ENCODE measurements at places on chromosomes 16 and 17. TPM values are rescaled to one million over a fixed set of nuclear protein-coding genes. Genes with fewer than 3 reads are reported as not detected.

- DNase-seq, result peak; percentile 97
Observed at GRCh38 chr17:35127751-35128514, 6.5 kb downstream of the FNDC8 start.

DNA sequence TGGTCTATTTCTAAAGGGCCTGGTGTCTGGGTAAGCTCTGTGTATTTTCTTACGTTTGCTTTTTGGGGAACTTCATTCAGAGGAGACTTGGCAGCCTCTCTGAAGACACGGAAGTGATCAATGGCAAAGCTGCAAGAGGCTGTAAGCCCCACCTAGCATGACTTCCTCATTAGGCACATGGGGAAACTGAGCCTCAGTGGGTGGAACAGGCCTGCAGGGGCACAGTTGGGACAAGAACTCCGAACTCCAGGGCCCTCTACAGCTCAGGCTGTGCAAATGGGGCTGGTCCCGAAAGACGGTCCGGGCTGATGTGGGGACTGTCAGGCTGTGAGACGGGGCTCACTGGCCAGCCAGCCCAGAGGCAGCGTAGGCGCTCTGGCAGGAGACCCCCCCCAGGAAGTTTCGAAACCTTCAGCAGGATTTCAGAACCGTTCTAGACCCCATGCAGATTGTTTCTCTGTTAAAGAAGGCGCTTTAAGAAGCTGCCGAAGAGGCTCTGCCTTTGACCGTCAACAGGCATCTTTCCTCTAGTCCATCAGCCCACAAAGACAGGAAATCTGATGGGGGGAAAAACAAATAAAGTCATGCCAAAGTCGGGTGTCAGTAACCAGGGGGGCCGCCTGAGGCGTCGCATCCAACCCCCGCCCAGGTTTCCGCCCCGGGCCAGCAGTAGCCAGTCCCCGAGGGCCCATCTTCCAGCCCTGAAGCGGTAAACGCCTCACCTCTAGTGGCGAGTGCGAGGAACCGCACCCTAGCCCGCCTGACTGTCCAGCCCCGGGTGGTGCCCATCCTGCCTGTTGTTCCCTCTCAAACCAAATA lies 79.8 kb upstream of the TBC1D3K start:
- DNase-seq, result peak; percentile 3

GRCh38 chr17:7295230-7296180 lies 1.1 kb upstream of the YBX2 start:
- no peak for DNase-seq

- peak; percentile 78 for DNase-seq
Observed at GRCh38 chr16:22188595-22189442, 17.3 kb upstream of the EEF2K start.

DNA sequence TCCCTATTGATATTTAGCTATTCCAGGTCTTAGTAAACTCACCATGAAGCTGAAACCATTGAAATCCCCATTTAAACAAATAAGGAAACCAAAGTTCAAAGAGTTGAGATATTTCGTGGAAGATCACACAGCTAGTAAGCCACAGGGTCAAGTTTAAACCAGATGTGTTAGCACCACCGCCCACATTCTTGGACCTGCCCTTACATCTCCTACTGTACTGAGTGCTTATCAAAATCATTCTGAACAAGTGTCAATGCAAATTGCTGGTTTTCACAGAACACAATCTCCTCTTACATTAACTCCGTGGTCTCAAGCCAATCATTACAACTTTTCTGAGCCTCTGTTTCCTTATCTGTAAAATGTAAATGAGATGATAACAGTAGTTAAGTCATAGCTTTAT lies 676.2 kb downstream of the CDH11 start:
- DNase-seq, result no peak

- no peak for DNase-seq
Observed at GRCh38 chr16:5917436-5918195, 820.0 kb upstream of the EEF2KMT start.

DNA sequence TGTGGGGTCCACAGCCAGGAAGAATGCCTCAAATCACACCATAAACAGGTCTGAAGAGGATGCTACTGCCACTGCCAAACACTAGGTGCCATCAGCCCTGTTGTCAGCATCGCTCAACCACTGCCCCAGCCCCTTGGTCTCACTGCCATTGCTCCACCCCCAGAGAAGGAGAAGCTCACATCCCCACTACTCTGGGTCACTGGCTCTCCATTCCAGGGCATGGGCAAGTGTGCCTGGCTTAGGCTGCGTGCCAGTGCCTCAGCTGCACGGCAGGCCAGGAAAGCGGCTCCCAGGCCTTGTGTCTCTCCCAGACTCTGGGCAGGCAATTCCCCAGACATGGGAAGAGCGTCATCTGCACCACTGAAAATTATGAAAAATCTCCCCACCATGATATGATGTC lies 1.2 kb upstream of the IGSF6 start:
- DNase-seq, result no peak

GRCh38 chr16:4160658-4161430 lies 44.6 kb upstream of the ADCY9 start:
- no peak for DNase-seq

GRCh38 chr16:85653290-85653891 lies 35.4 kb downstream of the GINS2 start:
- DNase-seq, result no peak

Gene KRT33A
- polyA plus RNA-seq, result not detected

Gene SYT17
- polyA plus RNA-seq, result 13.9 TPM

Gene TBX21
- polyA plus RNA-seq, result 0.50 TPM

Gene NOD2
- 1.5 TPM for polyA plus RNA-seq

Measured in right lung (tissue), 10 donors.